ENCODE measurements at places on chromosomes 13 and 19. TPM values are rescaled to one million over a fixed set of nuclear protein-coding genes. Genes with fewer than 3 reads are reported as not detected.

GRCh38 chr19:15652559-15653278, 12.0 kb downstream of the CYP4F3 start:
- no peak for DNase-seq

Gene TMEM86B
- 0.46 TPM for polyA plus RNA-seq

- DNase-seq: no peak
Measured at GRCh38 chr13:43669101-43669500, 117.7 kb downstream of the ENOX1 start.

- DNase-seq: no peak
Measured at GRCh38 chr19:5099701-5100221, 130.8 kb downstream of the KDM4B start.

Gene CYP2S1
- not detected for polyA plus RNA-seq

DNA sequence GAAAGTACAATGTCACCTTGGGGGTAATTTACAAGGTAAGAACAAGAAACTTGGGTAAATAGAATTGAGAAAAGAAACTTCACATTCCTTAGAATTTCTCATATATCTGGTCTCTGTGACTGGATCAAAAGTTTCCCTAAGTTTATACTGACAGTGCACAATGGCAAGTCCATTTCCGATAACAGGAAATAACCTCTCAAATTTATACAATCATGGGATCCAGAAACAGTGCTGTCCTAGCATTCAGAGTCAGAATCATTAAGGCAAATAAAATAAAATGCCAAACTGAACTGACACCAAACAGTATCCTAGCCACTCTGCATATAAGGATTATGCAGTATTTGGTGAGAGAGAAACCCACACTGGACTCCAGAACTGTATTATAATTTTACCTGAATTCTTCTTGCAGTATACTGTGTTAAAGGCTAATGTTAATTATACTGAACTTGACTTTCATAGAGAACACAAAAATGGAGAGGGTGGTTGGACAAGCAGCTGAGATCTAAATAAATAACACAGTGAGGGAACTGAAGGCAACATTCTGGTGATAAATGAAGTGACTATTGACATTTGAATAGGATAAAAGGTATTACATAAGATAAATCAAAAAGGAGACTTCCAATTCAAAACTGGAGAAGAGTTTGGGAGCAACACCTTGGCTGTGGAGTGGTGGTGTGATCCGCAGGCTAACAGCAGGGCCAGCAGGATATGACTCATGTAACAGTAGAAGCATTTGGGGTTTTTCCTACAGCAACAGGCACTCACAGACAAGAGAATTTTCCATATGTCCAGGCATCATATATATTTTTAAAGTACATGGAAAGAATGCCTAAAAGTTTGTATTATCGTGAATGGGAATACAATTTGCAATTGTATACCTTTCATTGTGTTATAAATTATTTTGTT, 932.5 kb upstream of the MIR17HG start:
- DNase-seq: peak; percentile 82

DNA sequence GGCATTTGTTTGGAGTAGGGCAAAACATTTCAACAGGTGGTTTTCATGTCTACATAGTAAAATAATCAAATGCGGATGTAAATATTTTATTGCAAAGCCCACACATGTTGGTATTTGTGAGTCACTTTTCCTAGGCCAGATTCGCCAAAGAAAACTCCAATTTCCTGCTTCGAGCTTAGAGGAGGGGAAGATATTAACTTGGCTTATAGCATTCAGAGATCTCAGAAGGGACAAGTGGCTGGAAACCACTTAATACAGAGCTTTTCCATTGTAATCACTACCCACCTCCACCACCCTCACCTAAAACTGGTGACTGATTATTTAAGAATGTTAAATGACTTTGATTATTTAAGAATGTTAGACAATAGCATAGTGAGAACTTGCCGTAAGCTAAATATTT, 530.6 kb upstream of the SPRY2 start:
- DNase-seq: no peak

DNA sequence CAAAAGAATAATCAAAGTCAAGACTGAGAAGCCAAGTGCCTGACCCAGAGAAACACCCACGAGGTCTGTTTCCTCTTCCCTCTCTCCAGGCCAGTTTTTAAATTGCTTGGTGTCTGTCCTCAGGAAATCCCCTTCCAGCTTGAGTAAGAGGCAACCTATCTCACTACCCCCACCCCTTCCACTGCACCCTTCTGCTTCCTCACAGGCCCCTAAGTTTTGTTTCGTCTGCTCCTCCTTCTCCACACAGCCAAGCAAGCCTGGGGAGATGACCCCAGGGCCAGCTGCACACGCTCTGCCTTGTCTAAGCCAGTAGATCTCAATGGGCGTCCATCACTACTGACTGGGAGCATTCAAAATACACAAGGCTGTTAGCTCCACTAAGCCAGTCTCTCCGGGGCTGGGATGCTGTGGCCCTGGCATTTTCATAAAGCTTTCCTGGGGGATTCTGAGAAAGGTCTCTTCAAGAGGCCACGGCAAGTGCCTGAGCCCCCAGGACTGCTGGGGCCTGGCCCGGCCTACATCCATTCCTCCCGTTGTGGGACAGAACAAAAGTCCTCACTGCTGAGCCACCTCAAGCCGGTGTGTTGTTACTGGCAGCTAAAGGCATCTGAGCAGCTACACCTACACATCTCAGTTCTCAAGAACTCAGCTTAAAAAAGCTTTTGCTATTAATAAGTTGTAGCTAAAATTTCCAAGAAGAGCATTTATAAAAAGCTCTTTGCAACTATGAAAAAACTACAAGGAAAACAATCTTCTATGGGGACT, 14.9 kb upstream of the IL4I1 start:
- DNase-seq: no peak

Gene ICAM1
- 23.6 TPM for polyA plus RNA-seq

Gene PSG3
- polyA plus RNA-seq: 0.10 TPM
